Inflammatory macrophage treated with lipopolysaccharide for 1 hour (primary cell): ENCODE measurements at places on chromosomes 3 and 15.

DNA sequence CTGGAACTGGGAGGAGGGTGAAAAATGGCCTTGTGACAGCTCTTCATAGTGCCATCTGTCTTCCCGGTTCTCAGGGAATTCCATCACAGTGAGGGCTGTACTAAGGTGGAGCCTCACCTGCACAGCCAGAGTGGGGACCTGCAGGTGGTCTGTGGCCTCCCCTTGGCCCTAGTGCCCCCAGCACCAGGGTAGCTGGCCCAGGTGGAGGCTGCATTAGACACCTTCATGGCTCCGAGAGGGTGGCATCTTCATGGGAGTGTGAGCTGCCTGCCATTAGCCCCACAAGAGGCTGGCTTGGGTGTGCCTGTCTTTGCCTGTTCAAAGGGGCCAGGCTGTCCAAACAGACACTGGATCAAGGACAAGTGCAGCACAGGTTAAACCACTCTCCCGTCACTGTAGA is 95.5 kb upstream of the PRR23E start:
- no peak for DNase-seq

DNA sequence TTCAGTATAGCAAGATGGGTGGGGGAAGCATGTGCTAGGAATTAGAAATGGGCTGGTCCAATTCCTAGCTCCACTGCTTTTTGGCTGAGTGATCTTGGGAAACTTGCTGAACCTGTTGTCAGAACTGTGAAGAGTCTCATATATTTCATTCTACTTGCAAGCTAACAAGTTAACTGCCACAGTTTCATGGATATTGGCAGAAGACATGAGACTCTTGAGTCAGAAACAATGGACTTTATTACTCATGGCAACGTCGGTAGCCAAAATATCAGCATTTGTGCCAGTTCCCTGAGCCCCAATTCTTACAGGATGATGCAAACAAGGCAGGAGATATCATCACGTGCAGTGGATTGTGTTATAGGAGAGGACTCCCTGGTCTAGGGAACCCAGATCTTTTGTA is 26.6 kb upstream of the PLAAT1 start:
- no peak for DNase-seq

DNA sequence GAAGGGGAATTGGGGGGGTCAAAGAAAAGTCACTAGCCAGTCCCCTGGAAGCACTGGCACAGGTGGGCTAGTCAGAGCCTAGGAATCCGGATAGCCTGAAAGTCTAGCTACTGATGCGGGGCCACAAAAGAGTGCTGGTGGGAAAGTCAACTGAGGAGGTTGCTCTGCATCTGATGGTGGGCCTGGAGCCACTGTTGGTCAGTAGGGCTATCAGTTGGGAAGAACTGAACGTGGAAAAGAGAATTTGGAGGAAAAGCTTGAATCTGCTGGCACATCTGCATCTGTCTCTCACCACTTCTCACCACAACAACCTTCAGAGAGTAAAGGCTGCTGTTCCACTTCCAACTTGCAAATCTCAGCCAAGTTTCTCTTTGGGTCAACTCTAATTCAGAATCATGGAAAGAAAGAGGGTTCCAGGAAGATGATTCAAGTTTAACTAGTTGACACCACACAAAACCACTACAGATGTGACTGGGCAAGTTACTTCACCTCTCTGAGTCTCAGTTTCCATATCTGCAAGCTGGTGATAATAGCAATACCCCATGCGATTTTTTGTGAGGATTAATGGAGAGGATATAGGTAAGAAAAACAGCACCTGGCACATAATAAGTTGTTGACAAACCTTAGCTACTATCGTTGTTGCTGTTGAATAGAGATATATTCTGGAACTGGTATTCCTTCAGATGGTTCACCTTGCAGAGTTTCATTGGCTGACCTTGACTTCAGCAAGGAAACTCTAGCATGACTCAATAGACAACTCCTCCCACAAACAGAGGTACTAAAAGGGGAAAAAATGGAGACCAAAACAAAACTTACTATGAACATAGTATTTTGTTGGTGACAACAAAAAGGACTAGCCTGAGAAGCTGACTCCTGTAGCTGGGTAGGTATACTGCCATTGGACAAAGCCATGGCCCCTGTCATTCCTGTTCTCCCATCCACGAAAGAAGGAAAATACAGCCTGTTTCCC is 280.2 kb upstream of the STT3B start:
- no peak for DNase-seq

- DNase-seq: peak; percentile 25
These were observed 902.9 kb downstream of the EPHA3 start for GRCh38 chr3:90010341-90010740.
